ENCODE measurements at places on chromosomes 4 and X.

DNA sequence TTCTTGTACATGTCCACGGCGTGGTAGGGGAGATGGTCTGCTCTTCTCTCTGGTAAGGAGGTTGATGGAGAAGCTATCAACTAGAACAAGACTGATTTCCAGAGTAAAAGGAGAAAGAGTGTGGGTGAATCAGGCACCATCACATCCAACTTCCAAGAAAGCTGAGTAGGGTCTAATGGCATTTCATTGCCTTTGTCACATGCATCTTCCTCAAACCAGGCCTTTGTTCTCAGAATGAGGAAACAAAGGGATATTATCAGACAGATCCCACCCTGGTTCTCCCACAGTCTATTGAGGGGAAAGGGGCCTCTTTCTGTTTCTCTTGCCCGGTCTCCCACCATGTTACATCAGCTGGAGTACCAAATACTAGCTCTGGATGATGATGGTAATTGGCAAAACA lies 160.2 kb upstream of the RBPJ start:
- no peak for DNase-seq

DNA sequence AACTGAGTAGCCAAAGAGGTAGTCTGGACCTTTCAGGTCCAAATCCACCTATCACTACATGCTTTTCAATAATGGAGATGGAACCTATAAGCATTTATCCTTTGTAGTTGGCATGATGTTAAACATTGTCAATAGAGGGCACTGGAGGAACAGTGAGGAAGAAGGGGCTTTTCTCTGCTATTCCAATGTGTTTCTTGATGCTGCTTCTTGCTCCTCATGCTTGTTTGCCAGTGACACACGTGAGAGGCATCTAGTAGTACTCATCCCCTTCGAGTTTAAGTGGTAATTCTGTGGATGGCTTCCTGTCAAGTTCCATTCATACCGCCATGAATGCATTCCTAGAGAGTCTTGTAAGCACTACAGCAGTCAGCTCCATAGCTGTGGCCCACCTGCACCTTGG lies 84.0 kb downstream of the NAA11 start:
- DNase-seq: no peak

DNA sequence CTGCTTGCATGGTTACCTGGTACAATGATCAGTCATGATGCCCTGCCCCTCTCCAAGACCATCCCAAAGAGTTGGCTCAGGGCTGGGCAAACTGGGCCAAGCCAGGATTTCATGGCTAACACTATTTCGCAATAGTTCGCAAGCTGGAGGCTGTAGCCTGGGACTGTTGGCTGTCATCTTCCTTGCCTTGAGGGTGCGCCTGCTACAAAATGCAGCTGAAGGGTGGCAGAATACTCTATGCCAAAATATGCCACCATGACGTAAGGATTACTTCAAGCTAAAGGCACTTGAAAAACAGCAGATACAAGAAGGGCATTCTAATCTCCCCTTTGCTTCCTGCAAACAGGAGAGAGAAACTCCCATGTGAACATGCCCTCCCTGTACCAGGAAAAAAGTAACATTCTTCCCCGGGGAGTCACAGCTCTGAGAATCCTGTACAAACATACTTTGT lies 21.0 kb downstream of the SAT1 start:
- DNase-seq: no peak

GRCh38 chrX:281166-281999 lies at the start of gene PLCXD1:
Gene PLCXD1, plus strand, starts transcription at chrX:281381. Its CDS starts 2,807 bp downstream, at chrX:284188.
- DNase-seq: no peak

DNA sequence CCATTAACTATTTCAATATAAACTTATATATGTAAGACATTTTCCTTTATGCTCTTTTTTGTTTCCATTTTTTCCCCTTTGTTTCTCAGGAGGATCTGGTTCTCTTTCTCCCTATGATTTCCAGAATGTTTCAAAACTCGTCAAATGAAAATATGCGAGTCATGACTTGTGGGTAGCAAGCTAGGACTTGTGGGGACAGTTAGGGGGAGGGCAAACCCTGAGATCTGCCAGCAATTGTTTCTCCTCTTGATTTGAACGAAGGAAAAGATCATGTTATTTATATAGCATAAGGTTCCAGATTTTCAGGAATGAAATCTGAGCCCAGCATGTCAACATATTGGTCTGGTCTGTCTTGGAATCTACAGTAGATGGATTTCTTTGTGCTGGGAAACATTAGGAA lies 28.9 kb upstream of the GPC4 start:
- DNase-seq: no peak

GRCh38 chr4:3174371-3175338 lies 74.3 kb upstream of the MSANTD1 start:
- no peak for DNase-seq

- DNase-seq: no peak
Measured at GRCh38 chr4:111136438-111136837, 513.6 kb upstream of the PITX2 start.

DNA sequence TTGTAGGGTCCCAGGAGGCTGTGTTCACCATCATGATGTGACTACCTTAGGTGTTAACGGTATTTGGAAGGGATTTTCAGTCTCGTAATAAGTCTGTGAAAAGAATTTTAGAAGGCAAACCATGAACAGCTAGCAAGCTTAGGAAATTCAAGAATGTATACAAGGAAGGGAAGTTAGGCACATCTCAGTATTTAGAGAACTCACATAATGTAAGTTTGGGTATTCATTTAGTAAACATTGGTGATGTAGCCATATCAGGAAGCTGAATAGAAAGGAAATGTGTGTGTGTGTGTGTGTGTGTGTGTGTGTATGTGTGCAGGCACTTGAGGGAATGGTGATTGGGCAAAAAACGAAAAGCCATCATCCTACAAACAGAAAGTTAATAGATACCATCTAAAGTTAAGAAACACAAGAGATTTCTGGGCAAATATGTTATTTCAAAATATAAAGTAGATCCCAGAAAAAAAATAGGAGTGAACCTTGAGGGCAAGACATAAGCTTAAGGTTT lies 34.7 kb upstream of the PRKX start:
- no peak for DNase-seq

- DNase-seq: no peak
Measured at GRCh38 chr4:18635531-18635930, 614.0 kb upstream of the LCORL start.

- DNase-seq: no peak
Measured at GRCh38 chr4:164701665-164702064, 52.3 kb upstream of the SMIM31 start.

GRCh38 chrX:153184787-153185186 lies 5.7 kb downstream of the MAGEA1 start:
- DNase-seq: no peak

GRCh38 chrX:15790769-15791290 lies 546 bp downstream of the ZRSR2 start:
- DNase-seq: no peak

DNA sequence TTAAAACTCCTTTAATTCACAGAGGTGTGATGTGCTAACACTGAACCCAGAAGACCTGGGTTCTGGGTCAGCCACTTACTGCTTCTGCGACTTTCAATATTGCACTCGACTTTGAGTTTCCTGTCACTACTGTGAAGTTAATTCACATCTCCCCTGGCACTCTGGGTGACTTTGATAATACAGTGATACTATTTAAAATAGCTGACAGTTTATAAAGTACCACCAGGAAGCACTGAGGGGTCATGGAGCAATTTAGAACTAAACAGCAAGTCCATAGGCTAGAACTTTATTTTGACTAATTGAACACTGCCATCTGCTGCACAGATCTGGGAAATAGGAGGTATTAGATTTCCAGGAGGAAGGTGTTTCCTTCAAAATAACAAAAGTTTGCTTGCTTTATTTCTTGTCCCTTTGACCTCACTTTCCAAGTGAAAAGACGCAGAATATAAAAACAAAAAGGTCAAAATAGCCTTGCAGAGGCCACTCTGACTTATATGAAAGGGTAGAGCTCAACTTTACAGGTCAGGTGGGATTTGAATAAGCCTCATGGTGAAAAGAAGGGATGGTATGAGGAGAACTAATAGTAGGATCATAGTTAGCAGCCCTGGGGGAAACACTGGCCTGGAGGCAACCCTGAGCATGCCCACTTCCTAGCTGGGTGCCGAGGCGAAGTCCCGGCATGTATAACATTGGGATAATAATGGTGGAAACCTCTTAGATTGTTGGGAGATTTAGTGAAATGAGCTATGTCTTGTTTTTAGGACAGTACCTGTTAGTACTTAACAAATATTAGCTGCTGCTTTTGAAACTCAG lies 53.4 kb downstream of the ZNF518B start:
- DNase-seq: no peak

GRCh38 chr4:164109503-164109902 lies 615.0 kb downstream of the TMA16 start:
- DNase-seq: no peak

DNA sequence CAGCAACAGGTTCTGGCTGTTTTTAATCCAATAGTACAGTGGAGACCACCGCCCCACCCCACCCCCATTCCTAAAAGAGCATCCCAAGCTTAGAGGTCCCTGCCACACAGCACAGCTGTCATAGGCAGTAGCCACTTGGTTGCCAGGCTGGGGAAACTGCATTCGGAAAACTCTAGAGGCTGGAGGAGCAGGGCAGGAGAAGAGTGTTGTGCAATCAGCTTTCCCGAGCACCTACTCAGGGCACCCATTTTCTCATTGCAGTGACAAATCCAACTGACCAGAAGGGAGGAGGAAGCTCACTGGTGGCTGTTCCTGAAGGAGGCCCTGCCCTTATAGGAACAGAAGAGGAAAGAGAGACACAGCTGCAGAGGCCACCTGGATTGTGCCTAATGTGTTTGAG lies 1.1 kb downstream of the CXCL1 start:
- no peak for DNase-seq

DNA sequence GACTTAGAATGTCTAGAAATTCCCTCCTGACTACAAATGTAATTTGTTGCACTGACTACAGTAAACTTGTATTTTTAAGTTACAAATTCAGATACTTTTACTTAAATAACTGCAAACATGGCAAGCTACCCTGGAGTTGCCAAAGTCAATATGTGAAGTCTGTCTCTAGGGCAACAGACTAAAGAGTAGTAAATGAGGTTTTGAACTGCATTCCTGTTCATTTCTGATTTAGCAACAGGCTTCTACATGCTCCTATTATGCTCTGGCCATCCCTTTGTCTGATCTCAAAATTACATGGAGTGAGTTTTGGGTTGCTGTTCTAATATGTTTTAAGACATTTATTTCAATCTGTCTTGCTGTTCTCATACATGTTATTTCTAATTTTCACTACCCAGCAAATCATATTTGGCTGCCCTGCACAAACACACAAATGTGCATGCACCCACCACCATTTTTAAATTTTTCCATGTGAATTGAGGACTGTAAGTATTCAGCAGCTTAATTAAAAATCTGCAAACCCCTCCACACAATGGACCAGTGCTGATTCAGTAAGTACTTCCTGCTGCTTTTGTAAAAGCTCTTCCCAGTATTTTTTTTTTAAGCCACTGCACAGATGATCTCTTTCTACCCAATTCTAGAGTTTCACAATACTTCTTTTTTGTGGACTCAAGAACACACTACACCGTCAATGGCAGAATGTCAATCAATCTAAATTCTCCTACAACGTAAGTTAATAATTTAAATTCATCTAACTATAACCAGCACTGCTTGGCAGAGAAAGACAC lies 26.7 kb downstream of the SH3RF1 start:
- DNase-seq: no peak

DNA sequence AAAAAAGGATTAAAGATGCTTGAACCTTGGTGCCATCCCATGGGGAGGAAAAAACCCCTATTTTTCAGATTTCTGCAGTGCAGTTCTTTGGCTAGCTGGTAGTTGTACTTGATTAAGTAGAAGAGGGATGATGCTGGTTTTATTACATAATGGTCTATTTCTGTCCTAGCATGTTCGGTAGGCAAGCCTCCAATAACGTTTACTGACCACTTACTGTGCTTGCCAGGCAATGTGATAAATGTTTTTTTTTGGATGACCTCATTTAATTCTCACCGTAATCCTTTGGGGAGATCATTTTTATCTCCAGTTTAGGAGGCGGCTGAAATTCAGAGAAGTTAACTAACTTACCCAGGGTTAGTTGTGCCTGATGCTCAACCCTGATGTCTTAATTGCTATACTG lies 92.1 kb upstream of the RPA4 start:
- DNase-seq: no peak

DNA sequence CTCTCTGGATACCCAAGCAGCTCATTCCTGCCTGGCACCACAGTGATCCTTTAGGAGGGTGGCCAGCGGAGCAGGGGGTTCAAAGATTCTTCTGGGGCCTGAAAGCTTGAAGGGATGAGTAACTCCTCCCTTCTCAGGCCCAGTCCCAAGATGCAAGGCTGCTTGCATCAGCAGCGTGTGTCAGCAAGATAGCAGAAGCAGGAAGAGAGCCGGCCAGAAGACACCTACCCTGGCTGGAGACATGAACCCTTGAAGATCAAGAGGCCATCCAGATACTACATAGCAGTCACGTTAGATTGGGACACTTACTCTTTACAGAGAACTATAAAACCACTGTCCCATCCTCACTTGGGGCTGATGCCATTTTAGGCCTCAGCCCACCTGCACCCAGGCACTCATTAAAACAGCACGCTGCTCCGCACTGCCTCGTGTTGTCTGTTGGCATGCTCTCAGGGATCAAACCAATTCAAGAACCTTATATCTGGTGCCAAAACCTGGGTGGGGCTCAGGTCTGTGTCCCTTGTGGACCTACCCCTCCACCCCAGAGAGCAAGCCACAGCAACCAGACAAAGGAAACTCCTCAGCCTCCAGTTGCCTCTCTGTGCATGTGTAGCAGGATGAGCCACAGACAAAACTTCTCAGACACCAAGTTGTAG lies 6.5 kb downstream of the UGT2B17 start:
- DNase-seq: no peak

- no peak for DNase-seq
Measured at GRCh38 chr4:2260344-2261109, 1.4 kb downstream of the MXD4 start.

DNA sequence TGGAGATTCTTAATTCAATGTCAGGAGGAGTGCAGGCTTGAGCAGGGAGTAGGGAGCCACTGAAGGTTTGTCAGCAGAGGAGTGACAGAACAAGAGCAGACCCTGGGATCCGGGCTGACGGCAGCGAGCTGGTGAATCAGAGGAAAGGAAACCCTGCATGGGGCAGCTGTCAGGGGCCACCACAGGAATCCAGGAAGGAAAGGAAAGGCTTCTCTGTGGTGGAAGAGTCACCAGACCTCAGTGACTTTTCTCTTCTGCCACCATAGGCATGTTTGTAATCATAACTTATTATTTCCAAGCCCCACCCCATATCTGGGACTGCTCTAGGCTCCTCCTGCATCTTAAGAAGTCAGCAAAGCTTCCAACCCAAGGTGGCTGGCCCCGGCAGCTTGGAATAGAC lies 150.9 kb downstream of the BCOR start:
- no peak for DNase-seq

GRCh38 chrX:129655547-129656249 lies 942 bp upstream of the APLN start:
- no peak for DNase-seq
